ENCODE measurements at places on chromosomes 2 and 18.

DNA sequence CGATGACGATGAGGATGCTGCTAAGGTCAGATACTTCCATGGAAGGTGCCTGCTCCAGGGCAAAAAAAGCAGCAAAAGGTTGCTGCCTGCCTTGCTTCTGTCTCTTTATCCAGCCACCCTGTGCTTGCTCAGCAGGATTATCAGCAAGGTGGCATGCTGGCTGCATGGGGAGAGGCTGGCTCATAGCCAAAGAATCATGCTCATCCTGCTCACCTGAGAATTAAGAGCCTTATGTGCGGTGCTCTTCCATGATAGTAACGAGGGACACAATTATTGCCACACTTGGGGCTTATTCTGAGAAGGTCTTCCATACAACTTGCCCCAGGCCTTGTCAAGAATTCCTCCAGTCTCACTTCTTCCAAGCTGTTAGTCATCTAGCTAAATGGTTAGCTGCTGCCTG, 60.4 kb upstream of the SEC11C start:
- DNase-seq, result no peak

DNA sequence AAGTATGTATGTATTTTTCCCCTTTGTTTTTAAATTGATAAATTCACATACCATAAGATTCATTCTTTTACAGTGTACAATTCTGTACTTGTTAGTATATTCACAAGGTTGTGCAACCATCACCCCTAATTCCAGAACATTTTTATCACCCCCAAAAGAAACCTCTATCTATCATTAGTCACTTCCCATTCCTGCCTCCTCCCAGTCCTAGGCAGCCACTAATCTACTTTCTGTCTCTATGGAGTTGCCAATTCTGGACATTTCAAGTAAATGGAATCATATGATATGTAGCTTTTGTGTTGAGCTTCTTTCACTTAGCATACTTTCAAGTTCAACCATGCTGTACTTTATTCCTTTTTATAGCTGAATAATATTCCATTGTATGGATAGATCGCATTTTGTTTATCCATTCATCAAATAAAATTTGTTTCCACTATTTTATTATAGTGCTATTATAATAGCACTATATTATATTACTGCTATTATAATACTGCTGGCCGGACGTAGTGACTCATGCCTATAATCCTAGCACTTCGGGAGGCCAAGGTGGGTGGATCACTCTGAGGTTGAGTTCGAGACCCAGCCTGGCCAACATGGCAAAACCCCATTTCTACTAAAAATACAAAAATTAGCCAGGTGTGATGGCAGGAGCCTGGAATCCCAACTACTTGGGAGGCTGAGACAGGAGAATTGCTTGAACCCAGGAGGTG, 10.9 kb downstream of the STARD7 start:
- no peak for DNase-seq

- no peak for DNase-seq
Observed at GRCh38 chr2:48723129-48723528, 32.4 kb downstream of the LHCGR start.

DNA sequence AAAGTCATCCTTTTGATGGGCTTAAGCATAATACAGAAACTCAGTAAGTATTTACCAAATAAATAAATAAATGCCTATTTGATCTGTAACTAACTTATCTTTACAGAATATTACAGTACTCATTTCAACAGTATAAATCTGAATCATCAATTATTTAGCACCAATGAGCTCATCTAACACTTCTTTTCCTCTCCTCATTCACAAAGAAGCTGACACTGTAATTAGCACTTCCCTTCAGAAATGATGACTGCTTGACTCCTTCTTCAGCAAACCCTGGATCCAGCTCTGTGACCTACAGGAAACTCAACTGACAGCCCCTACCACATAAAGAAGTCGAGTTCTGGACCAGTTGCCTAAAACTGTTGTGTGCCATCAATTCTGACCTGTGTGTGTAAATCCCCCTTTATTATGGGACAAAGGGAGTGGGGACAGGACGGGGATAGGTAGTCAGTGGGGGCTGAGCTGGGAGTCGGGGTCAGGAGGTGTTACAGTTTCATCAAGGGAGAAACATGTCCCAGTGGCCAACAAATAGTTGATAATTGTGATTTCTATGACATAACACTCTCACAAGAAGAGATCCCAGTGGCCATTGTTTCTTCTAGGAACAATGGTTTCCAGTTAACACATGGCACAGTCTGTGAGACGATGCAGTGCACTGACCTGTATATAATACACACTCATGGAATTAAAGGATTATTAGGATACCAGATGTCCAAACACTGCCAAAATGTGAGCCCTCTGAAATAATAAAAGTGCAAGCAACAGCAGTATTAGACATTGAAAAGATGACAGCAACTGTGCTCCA, 68.7 kb downstream of the STK39 start:
- no peak for DNase-seq

GRCh38 chr2:120985174-120985996, 249.7 kb downstream of the GLI2 start:
- no peak for DNase-seq

GRCh38 chr2:74238879-74239278, 40.5 kb downstream of the MTHFD2 start:
- no peak for DNase-seq

- DNase-seq, result no peak
Observed at GRCh38 chr2:216169087-216169486, 59.9 kb downstream of the XRCC5 start.

DNA sequence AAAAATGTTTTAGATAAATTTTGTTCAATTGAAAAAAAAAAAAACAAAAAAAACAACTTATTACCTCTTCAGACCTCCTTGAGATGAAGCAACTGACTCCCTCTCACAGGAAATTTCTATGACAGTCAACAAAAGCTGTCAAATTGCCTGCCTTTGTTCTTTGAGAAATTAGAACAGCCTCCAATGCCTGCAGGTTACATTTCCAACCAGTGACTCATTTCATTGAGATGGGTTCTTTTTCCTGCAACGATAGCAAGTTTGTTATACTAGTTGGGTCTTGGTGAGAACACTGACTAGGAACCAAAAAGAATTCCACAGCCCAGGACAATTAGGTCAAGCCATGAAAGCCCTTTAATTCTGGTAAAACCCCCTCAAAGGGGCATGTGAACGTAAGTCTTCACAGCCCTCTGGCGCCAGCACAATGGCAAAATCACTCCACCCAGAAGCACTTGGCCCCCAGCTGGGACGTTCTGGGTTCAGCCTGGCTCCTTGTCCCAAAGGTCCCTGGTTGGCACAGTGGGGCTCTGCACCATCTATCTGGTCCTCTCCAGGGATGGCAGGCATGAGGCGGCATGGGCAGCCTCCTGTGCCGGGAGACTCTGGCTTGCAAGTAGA, 87.0 kb downstream of the SPP2 start:
- DNase-seq, result peak; percentile 60

GRCh38 chr2:72159211-72159993, 11.7 kb upstream of the CYP26B1 start:
- no peak for DNase-seq

DNA sequence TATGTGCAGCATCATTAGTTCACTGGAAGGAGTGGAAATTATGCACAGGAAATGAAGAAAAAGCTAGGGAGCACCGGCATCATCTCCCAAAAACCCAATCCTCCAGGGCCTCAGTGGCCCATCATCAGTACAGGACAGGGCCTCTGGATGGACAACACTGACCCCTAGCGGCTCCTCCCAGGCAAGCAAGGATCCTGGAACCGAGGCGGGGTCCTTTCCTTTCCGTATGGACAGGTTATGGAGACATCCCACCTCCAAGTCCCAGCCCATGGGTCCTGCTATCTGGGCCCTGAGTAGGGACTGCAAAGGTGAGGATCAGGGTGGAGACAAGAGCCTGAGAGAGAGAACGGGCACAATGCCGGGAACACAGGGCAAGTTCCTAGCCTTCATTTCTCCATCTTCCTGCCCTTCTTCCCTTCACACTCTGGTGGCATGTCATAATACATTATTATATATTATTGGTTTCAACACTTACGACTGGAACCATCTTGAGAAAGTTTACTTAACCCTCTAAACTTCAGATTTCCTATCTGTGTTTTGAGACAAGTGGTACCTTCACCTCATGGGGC, 68.2 kb downstream of the ZNF516 start:
- peak; percentile 3 for DNase-seq

- DNase-seq, result no peak
Observed at GRCh38 chr2:189629531-189630453, 31.5 kb upstream of the ASNSD1 start.

DNA sequence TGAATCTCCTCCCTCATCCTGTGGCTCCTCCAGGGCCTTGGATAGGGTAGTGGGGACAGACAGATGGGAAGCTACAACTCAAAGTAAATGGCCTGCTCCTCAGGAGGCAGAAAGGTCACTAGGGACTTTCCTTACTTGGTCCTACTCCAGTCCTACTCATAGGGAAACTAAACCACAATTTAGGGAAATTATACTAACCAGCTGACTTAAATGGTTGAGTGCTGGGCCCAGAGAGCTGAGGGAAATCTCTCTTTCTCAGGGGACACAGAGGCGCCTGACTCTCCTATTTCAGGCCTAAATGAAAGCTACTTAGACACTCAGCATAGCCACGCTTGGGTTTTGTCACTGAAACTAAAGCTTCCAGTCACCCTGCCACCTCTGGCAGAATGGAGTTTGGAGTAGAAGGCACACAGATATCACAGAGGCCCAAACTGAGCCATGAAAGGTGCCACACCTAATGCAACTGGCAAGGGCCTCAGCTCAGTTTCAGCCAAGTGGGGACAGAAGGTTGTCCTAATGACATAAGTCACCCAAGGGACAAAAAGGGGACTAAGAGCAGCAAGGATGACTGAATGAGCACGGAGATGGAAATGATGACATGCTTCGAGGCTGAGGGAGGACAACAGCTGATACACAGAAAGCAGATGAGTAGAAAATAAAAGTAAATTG, 24.0 kb downstream of the CERKL start:
- DNase-seq, result no peak

GRCh38 chr18:54690198-54690597, 99.2 kb downstream of the DYNAP start:
- DNase-seq, result no peak

DNA sequence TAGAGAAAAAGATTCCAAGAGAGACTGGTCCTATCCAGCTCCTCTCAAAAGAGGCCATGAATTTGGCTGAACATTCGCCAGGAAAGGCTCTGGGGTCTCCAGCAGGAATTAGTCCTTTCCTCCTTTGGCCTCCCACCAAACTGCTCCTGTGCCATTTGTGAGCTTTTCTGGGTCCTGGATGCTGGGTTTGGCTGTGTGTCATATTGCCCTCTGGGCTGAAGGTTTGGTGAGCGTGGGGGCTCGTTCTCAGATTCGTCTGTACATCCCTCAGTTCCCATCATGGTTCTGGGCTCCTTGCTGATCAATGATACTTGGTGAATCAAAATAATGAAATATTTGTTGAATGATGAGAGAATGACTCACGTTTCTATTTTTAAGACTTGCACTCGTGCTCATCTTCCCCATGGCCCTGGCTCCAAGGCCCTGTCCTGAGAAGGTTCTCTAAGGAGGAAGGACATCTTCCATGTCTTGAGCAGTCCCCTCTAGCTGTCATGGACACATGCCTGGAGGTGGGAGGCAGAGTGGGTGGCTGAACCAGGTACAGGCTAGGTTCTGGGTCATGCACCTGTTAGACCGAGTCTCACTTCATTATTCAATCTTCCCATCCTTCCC, 47.8 kb upstream of the RHOB start:
- no peak for DNase-seq

DNA sequence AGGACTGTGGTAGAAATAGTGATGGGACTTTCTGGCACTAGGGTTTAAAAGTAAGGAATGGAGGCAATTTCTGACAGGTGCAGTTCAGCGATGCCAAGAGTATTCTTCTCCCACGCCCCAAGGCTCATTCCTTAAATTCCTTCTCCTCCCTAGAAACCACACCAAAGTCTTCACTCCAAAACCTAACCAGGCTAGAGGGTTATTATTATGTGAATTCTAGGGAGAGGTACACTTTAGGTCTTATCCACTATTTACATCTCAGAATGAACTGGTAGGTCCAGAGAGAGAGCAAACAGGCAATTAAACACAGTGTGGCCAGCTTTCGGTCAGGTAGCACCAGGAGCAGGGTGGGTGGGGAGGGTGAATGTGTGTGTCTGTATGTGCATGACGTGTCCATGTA, 11.4 kb downstream of the IL1F10 start:
- DNase-seq, result no peak

DNA sequence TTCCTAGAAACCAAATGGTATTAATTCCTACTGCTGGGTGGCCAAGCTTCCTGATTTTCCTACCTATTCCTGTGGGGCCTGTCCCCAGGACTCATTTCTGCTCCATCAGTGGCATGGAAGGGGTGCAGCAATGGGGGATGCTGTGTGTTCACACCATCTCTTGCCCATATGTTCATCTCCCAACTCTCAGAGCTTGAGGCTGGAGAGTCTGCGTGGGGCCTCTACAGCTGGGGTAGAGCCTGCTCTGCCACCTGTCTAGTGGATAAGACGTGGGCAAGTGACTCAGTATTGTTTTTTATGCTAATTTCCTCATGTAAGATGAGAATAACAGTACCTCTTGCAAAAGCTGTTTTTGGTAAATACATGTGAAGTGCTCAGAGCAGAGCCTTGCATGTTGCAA, 149.8 kb downstream of the ACTR3 start:
- no peak for DNase-seq

DNA sequence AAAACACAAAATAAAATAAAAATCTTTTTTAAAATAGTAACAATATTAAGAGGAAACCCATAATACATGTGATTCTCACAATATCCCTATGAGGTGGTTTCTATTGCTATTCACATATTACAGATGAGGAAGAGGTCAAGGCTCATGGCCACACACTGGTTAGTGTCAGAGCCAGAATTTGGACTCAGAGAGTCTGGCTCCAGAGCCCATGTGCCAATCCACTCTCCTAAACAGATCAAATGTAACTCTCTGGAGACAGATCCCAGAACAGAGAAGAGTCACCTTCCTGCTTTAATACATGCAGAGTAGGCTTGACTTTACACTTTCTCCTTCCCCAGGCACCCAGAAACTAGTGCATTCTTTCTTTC, 10.1 kb upstream of the SLC11A1 start:
- DNase-seq, result no peak

DNA sequence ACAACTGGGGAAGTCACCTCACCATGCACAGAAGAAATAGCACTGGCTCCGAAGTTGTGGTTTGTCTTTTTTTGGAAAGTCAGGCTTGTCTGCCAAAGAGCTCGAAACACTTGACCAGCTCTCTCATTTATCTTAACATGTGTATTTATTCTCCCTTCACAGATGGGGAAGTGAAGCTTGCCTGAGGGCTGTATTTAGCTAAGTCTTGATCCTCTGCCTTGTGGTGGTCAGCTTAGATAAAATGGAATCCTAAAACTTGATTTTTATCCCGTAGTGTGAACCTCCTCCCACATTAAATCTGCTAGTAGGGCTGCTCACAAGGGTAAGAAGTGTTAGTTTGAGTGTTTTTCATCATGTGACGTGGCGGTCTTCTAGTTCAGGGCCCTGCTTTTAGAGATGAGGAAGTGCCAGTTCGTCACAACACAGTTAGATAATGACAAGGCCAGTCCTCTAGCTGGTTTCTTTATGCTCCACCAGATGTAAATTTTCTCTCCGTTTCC, 89.7 kb downstream of the TMEM247 start:
- no peak for DNase-seq

DNA sequence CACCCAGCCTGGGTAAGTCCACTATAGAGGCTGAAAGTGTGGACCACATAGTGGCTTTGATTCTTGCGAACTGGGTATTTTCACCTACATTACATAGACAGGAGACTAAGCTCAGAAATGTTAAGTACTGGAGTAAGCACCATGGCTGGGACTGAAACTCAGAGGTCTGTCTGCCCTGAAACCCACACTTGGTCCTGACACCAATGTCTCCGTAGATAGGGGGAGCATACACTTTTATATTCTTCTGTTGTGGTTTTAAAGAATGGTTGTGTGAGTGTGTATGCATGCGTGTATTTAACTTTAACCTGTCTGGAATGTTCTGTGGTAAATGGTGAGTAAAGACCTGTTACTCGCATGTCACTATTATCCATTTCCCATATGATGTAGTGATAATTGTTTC, 10.3 kb upstream of the NPPC start:
- no peak for DNase-seq
